T-cell (primary cell): ENCODE measurements at places on chromosomes 11 and 22.
A peak's percentile ranks its signal among the peaks of the same experiment; 100 is the strongest.

DNA sequence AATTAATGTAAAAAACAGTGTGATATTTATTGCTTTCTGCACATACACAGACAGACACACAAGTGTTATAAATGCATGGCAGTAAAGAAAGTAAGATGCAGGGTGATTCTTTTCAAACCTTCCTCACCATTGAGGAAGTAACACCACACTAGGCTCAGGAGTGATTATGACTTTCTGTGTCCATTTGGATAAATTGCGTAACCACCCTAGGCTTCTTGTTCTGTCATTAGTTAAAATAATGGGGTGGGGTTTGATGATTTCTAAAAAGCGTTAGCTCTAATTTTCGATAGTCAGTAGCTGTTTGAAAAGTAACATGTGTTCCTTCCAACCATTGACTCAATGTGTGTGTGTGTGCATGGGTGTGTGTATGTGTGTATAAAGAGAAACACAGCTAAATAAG is 1080.2 kb downstream of the NTM start:
- no peak for DNase-seq

GRCh38 chr22:21713428-21714058 is 22.1 kb downstream of the YPEL1 start:
- no peak for DNase-seq

DNA sequence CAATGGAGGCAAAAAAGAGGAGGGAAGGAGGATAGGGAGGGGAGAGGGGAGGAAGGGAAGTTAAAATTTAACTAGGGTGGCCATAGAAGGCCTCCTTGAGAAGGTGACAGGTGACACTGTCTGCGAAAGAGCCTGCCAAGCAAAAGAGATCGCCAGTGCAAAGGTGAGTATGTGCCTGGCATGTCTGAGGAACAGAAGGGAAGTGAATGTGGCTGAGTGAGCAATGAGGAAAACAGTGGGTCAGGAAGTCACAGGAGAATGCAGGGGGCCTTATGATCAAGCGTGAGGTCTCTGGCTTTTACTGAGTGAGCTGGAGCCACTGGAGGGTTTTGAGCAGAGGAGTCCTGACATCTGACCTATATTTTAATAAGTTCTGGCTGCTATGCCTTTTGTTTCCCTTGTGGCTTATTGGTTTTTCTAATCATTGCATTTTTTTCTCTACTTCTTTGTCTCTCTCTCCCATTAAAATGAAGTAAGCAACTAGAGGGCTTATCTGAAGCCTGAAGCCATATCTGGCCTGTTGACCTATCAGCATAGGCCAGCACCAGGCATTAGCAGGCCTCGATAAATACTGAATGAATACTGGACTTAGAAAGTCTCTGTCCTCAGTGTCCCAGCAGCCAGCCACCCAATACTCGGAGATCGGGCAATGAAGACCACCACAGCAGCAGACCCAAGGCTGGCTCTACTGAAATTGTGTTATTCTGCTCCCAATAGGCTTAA is 5.6 kb downstream of the AP1B1 start:
- no peak for DNase-seq

DNA sequence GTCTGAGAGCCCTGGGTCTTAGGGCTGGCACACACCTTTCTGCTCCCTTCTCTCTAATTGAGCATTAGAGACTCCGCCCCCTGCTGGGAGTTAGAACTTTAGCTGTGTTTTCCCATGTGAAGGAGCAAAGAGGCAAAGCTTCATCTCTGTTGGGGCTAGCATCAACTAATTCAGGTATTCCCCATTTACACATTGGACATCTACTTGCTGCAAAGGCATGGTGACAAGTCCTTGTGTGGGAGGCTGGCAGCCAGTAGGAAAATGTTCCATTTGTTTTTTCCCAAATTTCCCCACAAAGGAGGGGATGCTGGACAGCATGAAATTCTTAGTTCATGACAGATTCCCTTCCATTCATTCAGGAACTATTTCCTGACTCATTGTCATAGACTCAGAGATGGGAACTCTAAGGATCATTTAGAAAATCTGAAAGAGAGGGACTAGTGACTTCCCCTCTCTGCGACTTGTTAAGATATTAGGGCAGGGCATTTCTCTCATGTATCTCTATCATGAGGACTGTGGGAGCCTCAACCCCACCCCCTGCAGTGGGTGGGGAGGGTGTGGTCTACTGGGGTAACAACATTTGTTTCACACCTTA is 3.6 kb downstream of the CD44 start:
- DNase-seq, result no peak

DNA sequence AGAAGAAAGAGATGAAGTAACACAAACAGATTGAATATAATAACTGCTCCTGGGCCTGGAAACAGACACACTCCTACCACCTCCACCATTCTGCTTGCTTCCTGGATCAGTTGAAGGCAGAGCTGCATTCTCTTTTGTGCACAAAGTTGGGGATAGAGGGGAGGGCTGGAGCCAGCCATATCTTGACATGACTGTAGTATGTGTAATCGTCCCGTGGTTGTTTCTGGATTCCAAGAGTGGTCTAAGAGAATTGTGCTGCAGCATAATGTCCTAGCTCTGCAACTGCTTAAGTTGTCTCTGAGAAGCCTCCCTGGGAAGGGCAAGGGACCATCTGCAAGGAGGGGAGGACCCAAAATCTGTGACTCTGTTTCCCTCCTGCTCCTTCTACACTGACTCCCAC is 3.2 kb downstream of the CRY2 start:
- DNase-seq, result no peak

- no peak for DNase-seq
These were observed 69.1 kb downstream of the YAP1 start for GRCh38 chr11:102179371-102179770.

DNA sequence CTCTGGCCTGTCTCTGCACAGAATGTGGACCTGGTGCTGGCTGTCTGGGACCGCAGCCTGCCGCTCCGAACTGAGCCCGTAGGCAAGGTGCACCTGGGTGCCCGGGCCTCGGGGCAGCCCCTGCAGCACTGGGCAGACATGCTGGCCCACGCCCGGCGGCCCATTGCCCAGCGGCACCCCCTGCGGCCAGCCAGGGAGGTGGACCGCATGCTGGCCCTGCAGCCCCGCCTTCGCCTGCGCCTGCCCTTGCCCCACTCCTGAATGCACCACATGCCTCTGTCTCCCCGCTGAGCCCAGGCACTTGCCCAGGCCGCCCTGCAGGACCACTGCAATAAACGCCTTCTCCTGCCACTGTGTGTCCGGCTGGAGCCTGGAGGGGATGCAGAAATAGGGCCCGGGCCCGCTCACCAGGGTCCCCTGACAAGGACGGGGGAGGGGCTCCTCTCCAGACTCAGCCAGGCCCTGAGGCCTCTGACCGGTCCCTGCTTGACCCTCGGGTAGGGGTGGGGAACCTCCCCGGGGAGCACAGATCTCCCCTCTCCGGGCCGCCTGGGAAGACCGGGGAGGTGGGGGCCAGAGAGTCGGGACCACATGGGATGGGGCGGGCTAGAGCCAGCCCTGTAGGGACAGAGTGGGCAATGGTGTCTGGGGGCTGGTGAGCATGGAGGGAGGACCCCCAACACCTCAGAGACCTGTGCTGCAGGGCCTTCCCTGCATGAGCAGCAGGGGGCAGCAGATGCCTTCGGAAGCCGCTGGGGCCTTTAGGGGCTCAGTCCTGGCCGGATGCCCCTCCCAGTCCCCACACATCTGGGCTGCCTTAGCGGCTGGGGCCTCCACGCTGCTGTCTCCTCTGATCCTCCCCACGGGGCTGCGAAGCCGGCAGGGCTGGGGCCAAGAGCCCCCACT is 1.4 kb upstream of the TNNI2 start:
- peak; percentile 81 for DNase-seq

DNA sequence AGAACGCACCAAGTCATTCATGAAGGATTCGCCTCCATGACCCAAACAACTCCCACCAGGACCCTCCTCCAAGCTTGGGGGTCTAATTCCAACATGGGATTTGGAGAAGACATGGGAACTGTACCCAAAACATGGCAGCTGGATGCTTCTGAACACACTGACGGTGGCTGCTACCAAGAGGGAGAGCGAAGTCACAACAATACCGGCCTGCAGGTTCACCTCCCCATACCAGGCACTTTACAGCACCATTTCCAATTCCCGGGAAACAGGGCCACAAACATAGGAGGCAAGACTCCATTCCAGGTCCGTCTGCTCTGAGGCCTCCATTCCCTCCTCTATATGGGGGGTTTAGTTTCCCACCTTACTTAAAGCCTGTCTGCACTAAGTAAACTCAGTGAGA is 75.8 kb downstream of the LINC01488 start:
- no peak for DNase-seq

DNA sequence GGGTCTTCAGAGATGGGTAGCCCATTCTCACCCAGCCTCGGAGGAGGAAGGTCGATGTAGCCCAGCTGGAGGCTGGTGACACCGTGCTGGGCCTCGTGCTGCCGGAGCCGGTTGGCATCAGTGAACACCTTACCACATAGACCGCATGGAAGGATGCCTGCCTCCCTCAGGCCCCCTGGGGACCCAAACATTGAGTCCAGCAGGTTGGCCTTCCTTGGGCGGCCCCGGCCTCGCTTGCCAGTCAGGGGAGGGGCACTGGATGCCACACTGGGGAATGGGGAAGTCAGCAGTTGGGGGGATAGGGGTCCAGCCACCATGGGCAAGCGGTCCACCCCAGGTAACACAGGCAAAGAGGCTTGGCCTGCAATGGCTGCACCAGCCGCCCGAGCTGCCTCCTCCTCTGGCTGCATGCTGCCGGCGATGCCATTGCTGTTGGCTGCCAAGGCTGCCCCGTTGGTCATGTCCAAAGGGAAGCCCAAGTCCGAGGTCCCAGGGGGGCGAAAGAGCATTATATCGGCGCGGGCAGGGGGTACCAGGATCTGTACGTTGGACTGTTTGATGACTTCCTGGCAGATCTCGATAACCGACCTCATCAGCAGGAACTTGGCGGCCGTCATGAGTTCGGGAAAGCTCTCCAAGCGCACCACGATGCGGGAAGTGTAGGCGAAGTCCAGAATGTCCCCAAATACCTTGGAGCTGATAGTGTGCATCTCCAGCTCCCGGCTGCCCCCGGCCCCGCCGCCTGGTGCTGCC is 1.4 kb downstream of the PATZ1 start:
- no peak for DNase-seq

DNA sequence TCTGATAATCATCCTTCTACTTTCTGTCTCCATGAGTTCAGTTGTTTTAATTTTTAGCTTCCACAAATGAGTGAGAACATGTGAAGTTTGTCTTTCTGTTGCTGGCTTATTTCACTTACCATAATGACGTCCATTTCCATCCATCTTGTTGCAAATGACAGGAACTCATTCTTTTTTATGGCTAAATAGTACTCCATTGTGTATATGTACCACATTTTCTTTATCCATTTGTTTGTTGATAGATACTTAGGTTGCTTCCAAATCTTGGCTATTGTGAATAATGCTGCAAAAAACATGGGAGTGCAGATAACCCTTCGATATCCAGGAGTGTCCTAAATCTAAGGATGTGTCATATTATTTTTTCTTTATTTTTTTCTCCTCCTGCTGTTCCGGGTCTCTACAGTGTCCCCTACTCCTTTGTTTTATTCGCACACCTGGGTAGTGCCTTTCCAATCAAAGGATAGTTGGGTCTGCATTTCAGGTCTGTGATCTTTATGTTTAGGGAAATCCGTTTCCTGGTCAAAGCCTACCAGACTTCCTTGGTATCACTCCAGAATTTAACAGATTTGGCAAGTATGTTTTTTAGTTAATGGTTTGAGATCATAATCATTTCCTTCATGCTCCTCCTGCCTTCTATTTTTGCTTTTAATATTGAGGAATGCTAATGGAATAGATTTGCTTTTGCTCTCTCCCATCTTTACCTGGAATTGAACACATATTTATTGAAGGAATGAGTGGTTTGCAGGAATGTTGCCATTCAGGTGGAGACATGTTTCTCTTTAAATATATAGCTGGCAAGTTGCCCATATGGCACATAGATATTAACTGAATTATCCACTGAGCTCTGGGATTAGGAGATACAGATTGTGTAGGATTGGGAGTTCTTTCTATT is 53.7 kb downstream of the ARHGEF12 start:
- DNase-seq, result no peak

DNA sequence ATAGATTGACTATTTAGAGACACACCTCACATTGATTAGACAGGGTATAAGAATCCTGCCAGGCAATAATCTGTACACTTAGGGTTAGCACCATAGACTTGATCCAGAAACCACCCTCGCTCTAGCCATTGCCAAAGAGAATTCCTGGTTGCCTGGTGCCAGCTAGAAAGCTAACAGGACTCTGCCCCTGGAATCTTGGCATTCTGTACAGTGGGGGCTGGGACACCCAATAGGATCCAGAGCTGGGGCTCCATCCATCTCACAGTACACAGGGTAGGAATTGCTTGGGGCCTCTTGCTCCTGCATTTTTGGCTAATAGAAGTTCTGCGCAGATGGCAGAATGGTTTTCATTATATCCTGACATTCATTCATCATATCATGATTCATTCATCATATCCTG is 3.0 kb upstream of the APLNR start:
- DNase-seq, result no peak

DNA sequence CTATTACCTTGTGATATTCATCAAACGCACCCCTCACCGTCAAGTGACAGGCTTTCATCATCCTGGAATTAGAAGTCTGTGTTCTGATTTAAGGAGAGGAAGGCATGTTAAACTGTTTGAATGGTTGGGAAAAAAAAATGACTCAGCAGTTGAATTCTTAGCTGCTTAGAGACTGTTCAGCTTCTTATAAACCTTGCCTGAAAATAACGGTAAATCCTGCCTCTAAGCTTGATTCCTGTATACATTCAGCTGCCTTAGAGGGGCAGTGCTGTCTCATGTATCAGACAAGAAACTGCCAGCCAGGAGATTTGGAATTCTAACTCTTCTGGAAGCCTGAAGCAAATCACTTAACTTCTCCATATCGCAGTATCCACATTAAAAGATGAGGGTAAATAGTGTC is 437.4 kb downstream of the JRKL start:
- no peak for DNase-seq

GRCh38 chr22:48358886-48359612 is 1468.6 kb downstream of the BRD1 start:
- DNase-seq, result no peak
